ENCODE measurements at places on chromosomes 1 and 21. TPM values are rescaled to one million over a fixed set of nuclear protein-coding genes. Genes with fewer than 3 reads are reported as not detected.
A peak's percentile ranks its signal among the peaks of the same experiment; 100 is the strongest.

ACTN2 gene
- 0.37 TPM for polyA plus RNA-seq

SPATC1L gene
- 9.0 TPM for polyA plus RNA-seq

LBR gene
- polyA plus RNA-seq: 117 TPM

FOXE3 gene
- polyA plus RNA-seq: 0.13 TPM

TSPAN1 gene
- polyA plus RNA-seq: 50.1 TPM

POU3F1 gene
- 0.63 TPM for polyA plus RNA-seq

CFHR5 gene
- polyA plus RNA-seq: not detected

- no peak for DNase-seq
Measured at GRCh38 chr1:77506771-77507170, 175.7 kb downstream of the ZZZ3 start.

GRCh38 chr1:177571485-177572076, 398.3 kb downstream of the SEC16B start:
- DNase-seq: no peak

DNA sequence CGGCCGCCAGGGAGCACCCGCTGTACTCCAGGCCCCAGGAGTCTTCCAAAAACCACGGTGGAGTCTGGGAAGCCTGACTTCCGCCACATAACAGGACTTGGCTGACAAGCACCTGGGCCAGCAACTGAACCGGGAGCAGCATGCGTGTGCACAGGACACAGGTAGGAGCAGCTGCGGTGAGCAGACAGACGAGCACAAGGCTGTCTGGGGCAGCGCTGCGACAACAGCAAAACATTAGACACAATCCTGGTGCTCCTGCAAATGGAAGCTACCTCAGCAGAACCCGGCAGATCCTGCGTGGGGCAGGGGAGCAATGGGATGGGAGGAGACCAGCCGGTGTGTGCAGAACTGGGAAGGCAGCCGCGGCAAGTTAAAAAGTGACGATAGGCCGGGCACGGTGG, 80.4 kb downstream of the NPHP4 start:
- no peak for DNase-seq

DNA sequence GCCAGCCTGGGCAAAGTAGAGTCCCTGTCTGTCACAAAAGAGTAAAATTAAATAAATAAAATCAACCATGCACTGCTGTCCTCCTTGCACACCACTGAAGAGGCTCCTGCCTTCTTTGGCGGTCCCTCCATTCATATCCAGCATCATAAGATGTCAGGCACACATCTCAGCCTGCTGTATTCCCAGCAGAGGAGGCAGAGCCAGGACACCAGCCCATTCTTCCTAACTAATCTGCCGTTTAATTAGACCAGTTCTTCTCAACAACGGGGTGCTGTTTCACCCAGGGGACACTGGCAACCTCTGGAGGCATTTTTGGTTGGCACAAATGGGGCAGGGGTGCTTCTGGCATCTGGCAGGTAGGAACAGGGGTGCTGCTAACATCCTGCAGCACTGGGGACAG, 119.7 kb downstream of the ETS2 start:
- DNase-seq: no peak

- peak; percentile 32 for DNase-seq
Measured at GRCh38 chr21:37799211-37800056, 116.8 kb downstream of the KCNJ6 start.

GRCh38 chr1:204972426-204972825, 70.6 kb upstream of the CNTN2 start:
- no peak for DNase-seq

GRCh38 chr1:162904023-162904422, 43.0 kb upstream of the CCDC190 start:
- DNase-seq: no peak

GRCh38 chr21:32585970-32586369, 647 bp upstream of the TCP10L start:
- no peak for DNase-seq

DNA sequence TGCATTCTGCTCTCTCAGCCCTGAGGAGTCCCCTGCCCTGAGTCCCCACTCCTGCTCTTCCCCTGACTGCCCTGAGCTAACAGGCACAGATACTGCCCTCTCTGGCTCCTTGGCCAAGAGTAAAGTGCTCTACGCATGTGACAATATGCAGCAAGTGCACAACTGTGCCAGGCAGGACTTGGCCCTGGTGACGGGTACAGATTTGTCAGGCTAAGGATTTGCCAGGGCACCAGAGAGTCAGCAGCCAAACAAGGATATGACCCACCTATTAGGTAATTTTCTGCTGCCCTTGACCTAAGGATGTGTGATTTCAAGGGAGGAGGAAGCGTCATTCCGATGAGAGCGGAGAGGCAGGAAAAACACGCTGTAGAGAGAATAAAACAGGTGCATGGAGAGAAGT, 339.0 kb downstream of the PTPRU start:
- no peak for DNase-seq

GRCh38 chr1:245718123-245718522, 563.3 kb downstream of the KIF26B start:
- DNase-seq: no peak

GRCh38 chr1:45516036-45516435, 5.6 kb downstream of the PRDX1 start:
- no peak for DNase-seq

GRCh38 chr1:65209005-65209885, 61.2 kb downstream of the AK4 start:
- peak; percentile 60 for DNase-seq

DNA sequence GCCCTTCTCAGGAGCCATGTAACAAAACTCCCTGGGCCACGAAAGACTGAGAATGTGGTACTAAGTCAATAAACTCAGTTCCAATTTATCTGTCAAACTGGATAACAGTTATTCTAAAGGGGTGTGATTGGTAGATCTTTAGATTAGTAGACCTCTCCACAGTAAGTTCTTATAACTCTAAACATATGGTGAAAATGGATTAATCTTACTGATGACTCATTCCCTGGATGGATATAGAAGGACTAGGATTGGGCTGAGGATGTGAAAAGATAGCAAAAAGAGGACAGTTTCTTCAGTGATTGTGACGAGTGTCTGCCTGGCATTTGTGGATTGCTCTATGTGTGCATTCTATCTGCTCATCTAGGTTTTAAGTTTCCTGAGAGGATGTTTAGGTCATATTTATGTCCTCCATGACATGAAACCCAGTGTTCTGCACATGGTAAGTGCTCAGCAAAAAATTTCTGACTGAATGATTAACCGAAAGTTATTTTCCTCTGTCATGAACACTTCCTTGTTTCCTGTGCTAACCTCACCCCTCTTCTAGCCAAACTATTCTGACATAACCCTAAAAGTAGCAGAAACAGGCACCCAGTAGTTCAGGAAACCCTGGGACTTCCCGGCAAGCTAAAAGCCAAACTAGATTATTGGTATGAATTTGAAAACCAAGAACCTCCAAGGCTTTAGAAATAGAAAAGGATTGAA, 397.5 kb upstream of the PLXNA2 start:
- no peak for DNase-seq

GRCh38 chr1:94119306-94119705, 1.6 kb downstream of the ABCA4 start:
- DNase-seq: no peak

GRCh38 chr1:78222225-78222959, 176.6 kb downstream of the GIPC2 start:
- no peak for DNase-seq

- no peak for DNase-seq
Measured at GRCh38 chr1:3714284-3714741, 37.9 kb upstream of the CCDC27 start.

GRCh38 chr1:155174324-155175280, 953 bp downstream of the TRIM46 start:
- no peak for DNase-seq

GRCh38 chr1:41623736-41624135, 139.3 kb upstream of the EDN2 start:
- no peak for DNase-seq

GRCh38 chr1:169090308-169090899, 16.1 kb upstream of the ATP1B1 start:
- no peak for DNase-seq

DNA sequence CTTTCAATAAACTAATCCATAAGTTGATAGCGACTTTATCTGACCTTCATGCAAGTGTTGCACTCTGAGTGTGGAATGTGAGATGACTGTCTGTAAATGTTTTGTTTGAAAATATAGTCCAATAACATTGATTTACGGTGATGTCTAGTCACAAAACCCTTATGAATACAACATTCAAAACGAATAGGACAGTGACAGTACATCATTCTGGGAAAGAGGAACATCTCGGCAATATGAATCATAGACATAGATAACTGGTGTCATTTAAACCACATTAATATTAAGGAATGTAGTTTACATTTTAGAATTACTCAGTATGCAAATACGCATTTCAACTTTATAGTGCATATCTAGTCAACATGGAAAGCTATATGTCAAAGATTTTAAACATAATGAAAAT, 1311.6 kb upstream of the ADGRL4 start:
- DNase-seq: no peak

DNA sequence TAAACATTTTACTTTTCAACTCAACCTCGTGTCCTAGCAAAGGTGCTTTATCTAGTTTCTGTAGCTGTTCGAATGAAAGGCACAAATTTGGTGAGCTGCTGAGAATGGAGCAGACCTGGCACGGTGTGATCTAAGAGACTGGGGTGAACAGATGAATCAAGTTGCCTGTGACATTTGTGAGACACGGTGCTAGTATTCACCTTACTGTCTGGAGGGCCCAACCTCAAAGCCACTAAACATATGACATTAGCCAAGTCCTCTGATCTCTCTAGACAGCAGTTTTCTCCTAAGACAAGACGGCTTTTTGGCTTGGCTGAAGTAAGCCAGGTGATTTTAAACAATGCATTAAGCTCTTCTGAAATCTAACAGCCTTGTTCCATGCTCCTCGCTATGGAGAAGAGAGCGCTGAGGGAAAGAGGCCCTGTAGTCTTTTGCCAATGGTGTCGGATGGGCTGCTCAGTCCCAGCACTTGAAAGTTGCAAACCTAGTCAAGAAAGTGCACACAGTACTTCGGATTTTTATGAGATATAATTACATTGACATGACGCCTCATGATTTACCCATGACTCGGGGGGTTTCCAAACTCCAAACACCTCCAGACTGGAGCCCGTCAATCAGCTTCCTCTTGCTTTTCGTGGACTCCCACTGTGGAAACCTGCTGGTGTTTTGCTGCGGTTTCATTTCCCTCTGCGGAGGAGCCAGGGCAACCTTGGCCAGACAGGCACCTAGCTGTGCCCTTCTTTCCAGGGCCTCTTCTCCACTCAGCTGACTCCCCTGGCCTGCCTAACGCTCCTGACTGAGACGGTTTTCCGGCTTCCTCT, 794 bp upstream of the TOR3A start:
- DNase-seq: no peak

Data from left kidney (tissue), 8 donors.